Fibroblast of villous mesenchyme (primary cell): ENCODE measurements at places on chromosomes 12 and 14. TPM values are rescaled to one million over a fixed set of nuclear protein-coding genes. Genes with fewer than 3 reads are reported as not detected.

Gene GPRC5D
- total RNA-seq = not detected in 2 replicates

Gene KLRK1
- total RNA-seq = not detected in 2 replicates

Gene FAM181A
- total RNA-seq = not detected in 2 replicates

Gene B4GALNT3
- total RNA-seq = under 0.01 TPM in 2 replicates

Gene HCAR3
- not detected in 2 replicates for total RNA-seq

Gene C12orf43
- 13.0 and 14.2 TPM in 2 replicates for total RNA-seq

Gene MFAP5
- 0.86 and 4.8 TPM in 2 replicates for total RNA-seq

Gene TRHDE
- 20.9 and 33.7 TPM in 2 replicates for total RNA-seq

Gene CLEC4E
- not detected in 2 replicates for total RNA-seq

Gene NID2
- total RNA-seq = 146 and 259 TPM in 2 replicates

Gene ITGB7
- total RNA-seq = under 0.01 TPM in 1 of 2 replicates, not detected in the other

Gene KRT6C
- total RNA-seq = not detected in 2 replicates

Gene GLIPR1L1
- total RNA-seq = not detected in 2 replicates

Gene KLHDC1
- 2.6 and 3.0 TPM in 2 replicates for total RNA-seq

Gene ARL1
- total RNA-seq = 76.7 and 114 TPM in 2 replicates

Gene BDKRB1
- total RNA-seq = 5.8 and 15.1 TPM in 2 replicates

Gene MARK3
- 79.2 and 108 TPM in 2 replicates for total RNA-seq

Gene LALBA
- total RNA-seq = not detected in 2 replicates

Gene PRKCH
- 0.97 and 2.6 TPM in 2 replicates for total RNA-seq

Gene GPX2
- total RNA-seq = not detected in 2 replicates

Gene MSRB3
- 89.2 and 111 TPM in 2 replicates for total RNA-seq

Gene TROAP
- total RNA-seq = 11.3 and 14.7 TPM in 2 replicates

Gene PPP1R36
- total RNA-seq = 0.97 and 3.5 TPM in 2 replicates

Gene DICER1
- 52.8 and 61.3 TPM in 2 replicates for total RNA-seq

Gene PYGL
- total RNA-seq = 47.7 and 82.5 TPM in 2 replicates

Gene CLEC14A
- 2.2 and 2.3 TPM in 2 replicates for total RNA-seq

Gene SIX6
- not detected in 2 replicates for total RNA-seq

Gene OLR1
- total RNA-seq = 9.3 and 73.0 TPM in 2 replicates

Gene SDR9C7
- total RNA-seq = not detected in 2 replicates

Gene HCAR1
- 0.43 and 0.97 TPM in 2 replicates for total RNA-seq

Gene CFL2
- total RNA-seq = 109 and 173 TPM in 2 replicates

Gene TMPO
- 89.2 and 124 TPM in 2 replicates for total RNA-seq

Gene ABCD2
- under 0.01 and 0.32 TPM in 2 replicates for total RNA-seq

Gene PLEKHG7
- total RNA-seq = not detected in 2 replicates

Gene TAC3
- 0.43 TPM in 1 of 2 replicates, not detected in the other for total RNA-seq

Gene KRT78
- total RNA-seq = not detected in 2 replicates

Gene TAS2R19
- total RNA-seq = 4.8 and 7.8 TPM in 2 replicates

Gene GPR65
- under 0.01 and 0.32 TPM in 2 replicates for total RNA-seq

Gene AGAP2
- total RNA-seq = 0.32 and 0.43 TPM in 2 replicates

Gene KRT86
- total RNA-seq = under 0.01 TPM in 1 of 2 replicates, not detected in the other

Gene GRIP1
- 0.32 and 1.7 TPM in 2 replicates for total RNA-seq

Gene KERA
- total RNA-seq = not detected in 2 replicates

Gene CIDEB
- total RNA-seq = 1.3 and 3.0 TPM in 2 replicates

Gene SLC5A8
- total RNA-seq = not detected in 2 replicates

Gene ZDHHC22
- total RNA-seq = not detected in 2 replicates

Gene IL26
- total RNA-seq = not detected in 2 replicates

Gene GLIPR1
- total RNA-seq = 51.5 and 60.0 TPM in 2 replicates

Gene ANKS1B
- total RNA-seq = 0.64 and 0.86 TPM in 2 replicates

Gene CERS5
- 29.6 and 40.2 TPM in 2 replicates for total RNA-seq

Gene APOF
- total RNA-seq = not detected in 2 replicates

Gene TAS2R31
- total RNA-seq = 7.3 and 8.4 TPM in 2 replicates

Gene CDK4
- total RNA-seq = 226 and 299 TPM in 2 replicates
